ENCODE measurements at places on chromosomes 4 and X. TPM values are rescaled to one million over a fixed set of nuclear protein-coding genes. Genes with fewer than 3 reads are reported as not detected.

Gene TRIML1
- total RNA-seq: not detected

Gene NSG1
- total RNA-seq: 0.56 TPM

Gene IGFBP7
- 49.4 TPM for total RNA-seq

DNA sequence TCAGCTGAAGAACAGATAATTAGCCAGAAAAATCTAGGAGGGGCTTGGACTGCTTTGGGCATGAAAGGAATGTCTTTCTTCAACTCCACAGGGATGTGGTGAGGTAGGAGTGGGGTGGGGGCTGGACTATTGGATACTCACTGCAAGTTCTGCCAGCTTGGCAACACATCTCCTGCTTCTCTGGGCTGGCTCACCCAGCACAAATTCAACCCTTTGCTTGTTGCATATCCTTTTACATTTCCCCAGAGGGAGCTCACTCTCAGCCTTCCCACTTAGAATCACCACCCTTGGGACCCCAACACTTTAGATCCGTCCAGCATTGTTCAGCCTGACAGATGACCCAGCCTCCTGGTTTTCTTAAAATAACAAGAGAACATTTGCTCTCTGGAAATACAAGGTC, 120.6 kb downstream of the KDR start:
- H3K36me3 ChIP-seq: no peaks in the 10 kb centered on the region
- no peak overlapping the region for H3K27ac ChIP-seq
- H3K4me3 ChIP-seq: no peak overlapping the region
- H3K27me3 ChIP-seq: no peaks in the 10 kb centered on the region

DNA sequence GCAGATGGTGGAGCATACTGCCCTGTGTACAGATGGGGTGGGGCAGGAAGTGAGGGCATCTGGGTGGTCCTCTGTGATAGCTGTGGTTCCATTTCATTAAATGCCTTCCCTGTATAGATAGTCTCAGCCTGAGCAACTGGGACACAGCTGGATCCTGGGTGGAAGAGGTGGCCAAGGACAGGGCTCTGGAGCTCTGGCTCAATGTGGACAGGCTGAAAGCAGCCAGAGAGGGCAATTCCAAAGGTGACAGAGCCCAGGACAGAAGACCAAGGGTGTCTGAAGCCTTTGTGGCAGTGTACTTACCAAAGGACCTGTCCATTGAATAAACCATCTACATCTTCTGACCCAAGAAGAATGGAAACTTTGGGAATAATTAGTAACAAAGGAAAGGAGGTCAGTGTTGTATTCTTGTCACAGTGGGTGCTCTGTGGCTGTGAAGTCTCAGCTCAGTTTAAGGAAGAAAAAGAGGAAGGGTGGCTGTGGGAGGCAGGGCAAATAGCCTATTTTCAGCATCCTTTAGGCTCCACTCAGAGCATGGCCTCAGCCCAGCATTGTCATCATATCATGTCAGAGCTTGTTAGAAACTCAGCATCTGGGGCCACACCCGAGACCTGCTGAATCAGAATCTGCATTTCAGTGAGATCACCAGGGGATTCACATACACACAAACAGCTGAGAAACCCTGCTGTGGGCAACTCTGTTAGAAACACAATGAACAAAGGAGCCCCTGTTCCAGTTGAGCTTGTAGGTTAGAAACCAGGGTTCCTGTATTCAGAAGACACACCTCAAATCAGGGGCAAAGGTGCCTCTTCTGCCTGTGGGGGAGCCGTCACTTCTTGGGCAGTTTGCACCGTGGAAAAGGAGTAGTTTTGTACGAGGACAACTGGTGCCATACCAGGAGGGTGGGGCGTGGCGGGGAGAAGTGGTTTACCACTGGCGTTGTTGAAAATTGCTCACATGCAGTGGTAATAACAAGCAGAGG, 168.6 kb downstream of the PTTG2 start:
- no peaks in the 10 kb centered on the region for H3K36me3 ChIP-seq
- H3K4me1 ChIP-seq: peaks cover 27% of the 10 kb centered on the region
- no peak overlapping the region for H3K27ac ChIP-seq
- DNase-seq: no peak
- H3K27me3 ChIP-seq: no peaks in the 10 kb centered on the region
